Type B pancreatic cell (in vitro differentiated cells): ENCODE measurements at places on chromosomes 13 and 19.

GRCh38 chr19:48558018-48558684 is 6.2 kb downstream of the SULT2B1 start:
- DNase-seq: no peak

DNA sequence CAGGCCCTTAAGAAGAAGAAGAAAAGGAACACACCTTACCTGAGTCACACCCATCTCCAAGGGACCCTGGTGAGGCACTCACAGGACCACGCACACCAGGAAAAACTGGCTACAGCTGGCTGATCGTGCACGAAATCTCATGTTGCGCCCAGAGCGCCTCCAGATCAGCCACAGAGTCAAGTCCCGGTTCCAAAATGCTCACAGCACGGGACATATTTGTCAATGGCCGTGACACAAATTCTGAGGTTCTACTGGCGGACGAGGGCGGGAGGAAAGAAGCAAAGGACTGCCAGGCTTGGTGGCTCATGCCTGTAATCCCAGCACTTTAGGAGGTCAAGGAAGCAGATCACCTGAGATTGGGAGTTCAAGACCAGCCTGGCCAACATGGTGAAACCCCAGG is 21.5 kb downstream of the SH3GL1 start:
- no peak for DNase-seq

DNA sequence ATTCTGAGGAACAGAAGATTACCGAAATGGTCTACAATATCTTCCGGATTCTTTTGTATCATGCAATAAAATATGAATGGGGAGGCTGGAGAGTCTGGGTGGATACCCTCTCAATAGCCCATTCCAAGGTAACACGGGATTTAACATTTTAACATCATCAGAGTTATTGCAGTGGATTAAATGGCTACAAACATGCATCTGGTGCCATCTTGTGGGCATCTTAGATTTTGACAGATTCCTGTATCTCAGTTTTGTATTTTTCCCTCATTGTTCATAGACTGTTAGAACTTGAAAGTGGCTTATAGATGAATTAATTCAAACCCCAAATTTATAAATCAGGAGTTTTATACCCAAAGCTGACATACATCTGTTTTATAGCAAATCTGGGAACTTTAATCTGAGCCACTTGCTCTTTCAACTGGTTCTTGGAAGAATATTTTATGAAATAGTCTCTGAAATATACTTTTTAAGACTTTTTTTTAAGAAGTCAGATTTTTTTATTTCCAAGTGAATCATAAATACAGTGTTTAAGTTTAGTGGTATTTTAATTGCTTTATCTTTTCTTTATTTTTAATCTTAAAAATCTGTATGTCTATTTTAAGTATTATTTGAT is 215.2 kb downstream of the NBEA start:
- DNase-seq: no peak

DNA sequence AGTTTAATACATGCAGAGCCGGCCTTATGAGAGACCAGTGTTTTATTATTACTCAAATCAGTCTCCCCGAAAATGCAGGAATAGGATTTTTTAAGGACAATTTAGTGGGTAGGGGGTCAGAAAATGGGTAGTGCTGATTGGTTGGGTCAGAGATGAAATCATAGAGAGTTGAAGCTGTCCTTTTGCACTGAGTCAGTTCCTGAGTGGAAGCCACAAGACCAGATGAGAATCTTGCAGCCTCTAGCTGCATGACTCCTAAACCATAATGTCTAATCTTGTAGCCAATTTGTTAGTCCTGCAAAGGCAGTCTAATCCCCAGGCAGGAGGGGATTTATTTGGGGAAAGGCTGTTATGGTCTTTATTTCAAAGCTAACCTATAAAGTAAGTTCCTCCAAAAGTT is 1163.9 kb downstream of the DIAPH3 start:
- no peak for DNase-seq

GRCh38 chr19:3808420-3809143 is 22.4 kb upstream of the MATK start:
- no peak for DNase-seq

GRCh38 chr13:38766799-38767198 is 79.9 kb downstream of the FREM2 start:
- no peak for DNase-seq

DNA sequence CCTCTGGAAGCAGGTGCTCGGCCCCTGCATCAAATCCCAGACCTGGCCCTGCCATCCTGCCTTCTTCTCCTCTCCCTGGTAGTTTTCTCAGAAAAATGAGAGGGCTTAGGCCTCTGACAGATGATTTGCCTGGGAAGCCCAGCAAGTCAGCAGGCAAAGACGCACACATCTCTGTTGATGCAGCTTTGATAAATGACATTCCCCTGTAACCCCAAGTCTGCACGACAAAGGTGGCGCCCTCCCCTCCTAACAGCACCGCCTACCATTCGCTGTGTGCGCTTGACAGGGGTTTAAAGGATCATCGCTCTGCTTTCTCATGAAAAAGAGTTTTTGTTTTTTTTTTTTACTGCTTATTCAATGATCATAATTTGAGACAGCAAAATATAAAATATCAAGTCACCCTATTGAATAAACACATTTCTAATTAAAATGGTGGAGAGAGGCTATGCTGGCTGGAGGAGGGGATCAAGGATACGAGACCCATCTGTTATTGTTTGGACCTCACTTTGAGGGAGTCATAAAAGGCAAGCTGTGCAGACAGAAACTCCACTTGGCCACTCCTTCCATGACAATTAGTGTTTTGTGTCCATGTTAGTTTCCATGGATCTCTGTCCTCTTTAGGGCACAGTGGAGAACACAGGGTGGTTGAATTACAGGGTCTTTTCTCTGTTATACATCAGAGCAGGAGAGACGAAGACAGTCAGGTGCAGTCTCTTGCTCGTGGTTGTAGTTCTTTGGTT is 126.1 kb downstream of the FGF9 start:
- DNase-seq: no peak

DNA sequence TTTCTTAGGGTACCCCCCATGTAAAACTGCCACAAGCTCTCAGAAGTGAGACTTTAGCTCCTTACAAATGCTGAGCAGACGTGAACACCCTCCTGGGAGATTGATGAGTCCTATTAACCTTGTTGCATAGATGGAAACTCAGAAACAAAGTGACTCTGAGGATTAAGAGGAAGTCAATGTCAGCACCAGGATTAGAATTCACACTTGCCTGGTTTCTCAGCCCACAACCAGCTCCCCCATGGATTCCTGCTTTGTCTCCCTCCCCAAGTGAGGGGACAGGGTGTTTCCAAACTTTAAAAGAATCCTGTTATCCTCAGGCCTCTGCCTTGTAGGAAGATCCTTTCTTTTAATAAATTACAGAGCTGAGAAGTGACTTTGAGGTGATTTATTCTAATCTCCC is 324.4 kb downstream of the NDFIP2 start:
- DNase-seq: no peak

GRCh38 chr19:30401956-30402355 is 29.8 kb downstream of the ZNF536 start:
- DNase-seq: no peak

GRCh38 chr13:103878891-103879605 is 812.8 kb upstream of the SLC10A2 start:
- DNase-seq: no peak

GRCh38 chr13:46288570-46289259 is 77.0 kb downstream of the LRRC63 start:
- DNase-seq: no peak
